ENCODE measurements at places on chromosomes 5 and 9.

GRCh38 chr9:136509549-136509948 is 26.7 kb upstream of the SEC16A start:
- DNase-seq: no peak

GRCh38 chr9:115207003-115207836 is 89.3 kb upstream of the TNC start:
- no peak for DNase-seq

- no peak for DNase-seq
Observed at GRCh38 chr9:120910643-120911042, 16.0 kb downstream of the TRAF1 start.

GRCh38 chr9:80561526-80561925 is 989.8 kb downstream of the TLE4 start:
- DNase-seq: no peak

DNA sequence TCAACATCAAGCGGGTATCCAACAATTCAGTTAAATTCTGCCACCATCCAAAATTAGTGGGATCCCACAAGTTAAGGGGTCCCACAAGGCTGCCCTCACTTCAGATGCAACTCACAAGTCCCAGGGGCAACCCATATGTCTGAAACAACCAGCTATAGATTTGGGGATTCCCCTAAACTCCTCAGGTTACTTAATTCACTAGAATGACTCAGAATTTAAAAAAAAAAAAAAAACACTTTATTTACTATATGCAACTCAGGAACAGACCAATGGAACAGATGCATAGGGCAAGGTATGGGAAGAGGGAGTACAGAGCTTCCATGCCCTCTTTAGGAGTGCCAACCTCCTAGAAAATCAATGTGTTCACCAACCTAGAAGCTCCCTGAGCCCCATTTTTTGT is 15.1 kb downstream of the AUH start:
- DNase-seq: no peak
